NCI-H1092 (cell line): ENCODE measurements at places on chromosomes 1 and 21.

- no peak for DNase-seq
These were observed 33.9 kb upstream of the CAMK1G start for GRCh38 chr1:209549443-209550205.

DNA sequence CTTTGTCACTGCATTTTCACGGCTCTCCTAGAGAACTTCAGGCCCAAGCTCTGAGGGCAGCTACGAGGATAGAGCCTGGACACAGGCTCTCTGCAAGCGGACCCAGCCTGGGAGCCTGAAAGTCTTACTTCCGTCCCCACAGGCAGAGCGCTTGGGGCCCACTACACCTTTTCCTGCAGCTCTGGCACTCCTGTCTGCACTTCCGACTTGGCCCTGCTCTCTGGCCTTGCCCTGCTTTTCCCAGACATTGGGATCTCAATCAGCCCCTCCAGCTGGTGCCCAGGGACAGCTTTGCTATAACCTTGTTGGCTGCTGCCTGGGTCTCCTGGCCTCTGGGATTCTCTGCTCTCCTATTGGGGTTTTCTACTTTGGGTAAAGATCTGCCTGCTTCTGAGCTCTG, 27.6 kb downstream of the WNT4 start:
- no peak for DNase-seq

DNA sequence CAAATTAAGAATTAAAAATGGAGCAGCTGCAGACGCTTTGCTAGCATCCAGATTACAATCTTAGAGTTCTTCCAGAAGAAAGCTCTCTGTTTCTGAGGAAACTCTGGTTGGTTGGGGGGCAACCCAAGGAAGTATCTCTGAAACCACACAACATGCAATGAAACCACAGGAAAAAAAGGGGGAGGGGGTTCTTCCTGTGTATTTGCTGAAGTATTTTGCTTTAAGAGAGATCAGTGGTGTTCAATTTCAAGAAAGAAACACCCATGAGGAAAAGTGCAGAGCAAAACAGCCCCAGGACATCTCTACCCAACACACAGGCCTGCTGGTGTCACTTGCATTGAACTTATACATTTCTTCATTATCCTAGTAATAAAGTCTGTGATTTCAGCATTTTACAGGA, 19.7 kb upstream of the TIAM1 start:
- DNase-seq: no peak

DNA sequence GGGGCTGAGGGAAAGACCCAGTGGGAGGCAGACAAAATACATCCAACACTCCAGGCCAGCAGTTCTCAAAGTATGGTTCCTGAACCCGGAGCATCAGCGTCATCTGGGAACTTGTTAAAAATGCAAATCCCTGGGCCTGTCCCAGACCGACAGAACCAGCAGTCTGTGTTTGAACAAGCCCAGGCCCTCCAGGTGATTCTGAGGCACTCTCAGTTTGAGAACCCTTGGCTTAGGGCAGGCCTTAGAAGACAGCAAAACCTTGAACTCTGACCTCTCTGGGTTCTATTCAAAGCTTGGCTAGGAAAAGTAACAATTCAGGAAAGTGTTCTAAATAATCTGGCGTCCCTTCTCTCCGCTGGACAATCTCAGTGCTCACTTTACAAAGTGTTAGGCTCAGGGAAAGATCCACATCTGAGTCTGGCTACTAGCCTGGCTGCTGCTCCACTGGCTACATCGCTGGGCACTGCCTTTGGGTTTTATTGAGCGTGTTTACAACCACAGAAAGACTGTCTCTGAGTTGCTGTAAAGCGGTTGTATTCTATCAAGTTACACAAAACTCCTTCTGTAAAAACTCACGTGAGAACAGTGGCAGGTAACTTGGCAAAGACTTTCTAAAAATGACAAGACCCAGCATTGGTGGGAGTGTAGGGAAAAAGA, 166.1 kb downstream of the HIVEP3 start:
- DNase-seq: no peak

GRCh38 chr1:234554698-234555311, 55.2 kb downstream of the IRF2BP2 start:
- peak; percentile 57 for DNase-seq

DNA sequence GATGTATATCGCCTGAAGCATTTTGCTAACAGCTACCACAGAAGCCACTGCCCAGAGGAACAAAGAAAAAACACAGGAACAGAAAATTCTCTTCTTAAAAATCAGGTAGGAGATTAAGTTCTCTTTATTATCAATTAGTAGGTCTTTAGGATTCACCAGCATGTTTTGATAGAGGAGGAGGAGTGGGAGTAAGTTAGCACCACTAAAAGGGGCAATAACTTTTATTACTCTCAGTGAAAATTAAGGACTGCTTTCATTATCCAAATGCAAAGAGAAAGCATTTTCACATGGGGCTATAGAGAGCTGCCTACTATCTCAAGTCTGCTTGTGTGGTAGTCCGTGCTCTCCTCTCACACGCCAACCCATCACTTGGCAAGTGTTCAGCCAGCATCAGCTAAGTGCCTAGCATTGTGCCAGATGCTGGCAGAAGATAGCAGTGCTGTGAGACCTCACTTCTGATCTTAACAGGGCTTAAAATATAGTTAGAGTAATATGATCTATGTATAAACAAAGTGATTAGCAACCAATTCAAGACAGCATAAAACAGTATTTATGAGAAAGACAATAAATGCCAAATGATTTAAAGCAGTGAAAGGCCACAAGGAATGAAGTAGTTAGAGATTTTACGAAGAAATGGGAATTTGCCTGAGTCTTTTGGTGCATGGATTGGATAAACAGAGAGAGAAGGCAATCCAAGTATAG, 39.8 kb downstream of the ASTN1 start:
- no peak for DNase-seq

GRCh38 chr1:206685334-206685768, 646 bp downstream of the MAPKAPK2 start:
- DNase-seq: no peak

GRCh38 chr1:64490213-64490818, 20.4 kb downstream of the CACHD1 start:
- no peak for DNase-seq
